ENCODE measurements at places on chromosomes 16 and 17. TPM values are rescaled to one million over a fixed set of nuclear protein-coding genes. Genes with fewer than 3 reads are reported as not detected.

Gene HOXB13
- not detected for total RNA-seq

Gene SNAI3
- total RNA-seq = 2.5 TPM

Gene ACLY
- total RNA-seq = 280 TPM

Gene OSBPL7
- total RNA-seq = 11.5 TPM

GRCh38 chr17:70076189-70076588 lies 1.2 kb downstream of the KCNJ16 start:
- DNase-seq = no peak

- DNase-seq = no peak
These were observed 28.2 kb downstream of the BRD7 start for GRCh38 chr16:50340578-50340977.

DNA sequence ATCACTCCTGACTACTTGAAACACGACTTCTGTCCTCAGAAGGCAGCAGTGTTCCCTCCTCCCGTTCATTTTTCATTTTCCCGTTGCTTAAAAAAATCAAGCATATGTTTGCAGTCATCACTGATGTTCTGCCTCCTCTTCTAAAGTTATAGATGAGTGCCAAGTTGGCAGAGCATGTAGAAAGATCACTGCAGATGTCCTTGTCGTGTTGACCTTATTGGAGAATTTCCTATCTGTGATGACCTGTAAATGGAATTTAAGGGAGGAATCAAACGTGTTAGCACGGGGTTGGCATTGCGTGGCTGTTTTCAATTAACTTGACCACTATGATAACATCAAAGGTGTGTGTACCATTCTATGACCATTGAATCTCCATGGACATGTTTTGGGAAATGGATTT lies 396.7 kb downstream of the WWOX start:
- DNase-seq = no peak

DNA sequence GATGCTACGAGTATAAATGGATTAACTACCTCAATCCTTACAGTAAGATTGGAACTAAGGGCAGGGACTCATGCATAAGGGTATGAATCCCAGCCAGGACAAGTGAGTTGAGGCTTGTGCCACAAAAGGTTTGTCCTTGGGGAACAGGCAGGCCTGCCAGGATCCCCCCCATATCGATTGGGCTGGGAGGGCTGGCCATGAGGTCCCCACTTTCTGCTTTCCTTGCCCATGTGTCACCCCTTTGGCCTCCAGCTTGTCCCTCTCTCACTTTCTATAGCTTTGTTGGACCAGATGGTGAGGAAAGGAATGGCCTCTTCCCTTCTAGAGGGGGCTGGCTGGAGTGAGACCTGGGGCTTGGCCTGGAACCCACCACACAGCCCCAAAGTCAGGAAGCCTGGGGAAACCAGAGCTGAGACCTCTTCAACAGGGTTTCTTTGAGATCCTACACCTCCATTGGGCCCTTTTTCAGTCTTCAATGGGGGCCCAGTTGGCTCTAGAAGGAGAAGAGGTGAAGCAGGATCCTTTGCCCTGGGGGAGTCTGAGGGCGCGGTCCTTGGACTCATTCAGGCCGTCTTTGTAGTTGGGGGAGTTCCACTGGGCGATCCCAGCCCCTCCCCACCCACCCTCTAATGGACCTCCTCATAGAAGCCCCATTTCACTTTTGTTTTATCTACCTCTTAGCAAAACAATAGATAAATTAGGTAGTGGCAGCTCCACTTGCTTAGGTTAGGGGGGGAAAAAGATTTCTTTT lies 57.3 kb downstream of the IGF2BP1 start:
- no peak for DNase-seq

DNA sequence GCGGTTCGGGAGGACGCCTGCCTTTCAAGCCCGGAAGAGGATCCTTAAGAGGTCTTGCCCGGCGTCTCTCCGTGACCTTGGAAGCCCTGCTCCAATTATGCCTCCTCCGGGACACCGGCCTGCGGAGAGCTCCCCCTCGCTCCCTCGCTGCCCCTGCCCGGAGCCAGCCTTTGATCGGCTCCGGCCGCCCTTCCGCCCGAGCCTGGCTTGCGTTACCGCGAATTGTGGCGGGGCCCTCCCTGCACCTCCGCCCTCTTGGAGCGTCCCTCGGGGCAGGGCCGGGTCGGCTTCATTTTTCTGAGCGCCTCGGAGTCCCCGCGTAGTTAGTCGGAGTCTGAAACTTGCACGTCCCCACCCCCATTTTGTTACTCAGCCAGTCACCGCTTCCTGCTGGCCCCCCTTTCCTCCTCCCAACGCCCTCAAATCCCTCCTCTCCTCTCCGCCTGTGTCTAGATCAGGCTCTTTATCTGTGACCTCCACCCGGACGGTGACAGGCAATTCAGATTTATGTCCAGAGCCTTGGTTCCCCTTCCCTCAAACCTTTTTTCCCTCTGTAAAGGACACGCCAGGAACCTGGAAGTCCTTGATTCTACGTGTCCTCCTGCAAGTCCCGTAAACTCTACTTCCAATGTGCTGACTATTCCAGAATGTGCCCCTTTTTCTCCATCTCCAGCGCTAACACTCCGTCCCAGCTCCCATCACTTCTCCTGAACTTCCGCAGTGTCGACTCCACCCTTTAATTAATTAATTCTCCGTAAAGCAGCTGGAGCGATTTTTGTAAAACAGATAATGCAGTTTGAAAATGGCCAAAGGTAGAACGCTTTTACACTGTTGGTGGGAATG lies 569 bp upstream of the RABEP2 start:
- peak; percentile 76 for DNase-seq

DNA sequence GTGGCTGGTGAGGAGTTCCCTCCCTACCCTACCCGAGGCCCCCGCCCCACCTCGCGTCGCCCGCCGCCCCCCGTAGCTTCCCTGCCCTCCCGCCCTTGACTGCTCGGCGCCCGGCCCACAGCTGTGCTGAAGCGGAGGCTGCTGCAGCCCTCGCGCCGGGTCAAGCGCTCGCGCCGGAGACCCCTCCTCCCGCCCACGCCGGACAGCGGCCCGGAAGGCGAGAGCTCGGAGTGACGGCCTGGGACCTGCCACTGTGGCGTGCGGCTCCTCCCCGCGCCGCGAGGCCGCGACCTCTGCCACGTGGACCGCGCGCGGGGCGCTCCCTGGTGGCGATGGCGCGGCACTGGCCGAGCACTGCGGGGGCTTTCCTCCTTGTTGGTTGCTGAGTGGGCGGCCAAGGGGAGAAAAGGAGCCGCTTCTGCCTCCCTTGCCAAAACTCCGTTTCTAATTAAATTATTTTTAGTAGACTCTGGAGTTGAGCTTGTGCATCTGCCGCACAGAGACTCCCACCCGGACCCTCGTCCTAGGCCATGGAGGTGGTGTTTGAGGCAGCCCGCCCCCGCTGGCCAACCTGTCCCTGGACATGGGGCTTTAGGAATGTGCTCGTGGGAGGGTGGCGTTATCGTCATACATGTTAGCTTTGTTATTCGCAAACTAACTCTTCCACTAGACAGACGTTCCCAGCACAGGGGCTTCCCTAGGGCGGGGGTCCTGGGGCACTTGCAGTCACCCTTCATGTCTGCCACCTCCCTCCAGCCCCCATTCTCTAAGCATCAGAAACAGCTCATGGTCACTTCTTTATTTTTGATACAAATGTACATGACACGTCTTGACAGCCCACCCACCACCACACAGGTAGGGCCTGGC lies 4.4 kb downstream of the TP53I13 start:
- peak; percentile 72 for DNase-seq

DNA sequence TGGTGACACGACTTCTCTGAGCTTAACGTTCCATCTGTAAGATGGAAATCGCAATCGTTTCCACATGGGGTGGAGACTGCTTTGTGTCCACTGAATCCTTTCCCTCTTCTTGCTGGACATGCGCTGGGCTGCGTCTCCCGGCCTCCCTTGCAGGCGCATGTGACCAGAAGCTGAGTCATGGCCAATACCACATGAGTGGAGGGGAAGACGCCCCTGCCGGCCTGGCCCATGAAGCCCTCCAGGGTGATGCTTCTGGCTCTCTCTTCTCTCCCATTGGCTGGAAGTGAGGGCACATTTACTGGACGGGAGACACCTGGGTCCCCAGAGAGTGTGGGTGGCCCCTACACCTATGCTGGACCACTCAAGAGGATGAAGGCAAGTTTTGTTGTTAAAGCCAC lies 71.1 kb downstream of the DYNLRB2 start:
- DNase-seq = peak; percentile 25

DNA sequence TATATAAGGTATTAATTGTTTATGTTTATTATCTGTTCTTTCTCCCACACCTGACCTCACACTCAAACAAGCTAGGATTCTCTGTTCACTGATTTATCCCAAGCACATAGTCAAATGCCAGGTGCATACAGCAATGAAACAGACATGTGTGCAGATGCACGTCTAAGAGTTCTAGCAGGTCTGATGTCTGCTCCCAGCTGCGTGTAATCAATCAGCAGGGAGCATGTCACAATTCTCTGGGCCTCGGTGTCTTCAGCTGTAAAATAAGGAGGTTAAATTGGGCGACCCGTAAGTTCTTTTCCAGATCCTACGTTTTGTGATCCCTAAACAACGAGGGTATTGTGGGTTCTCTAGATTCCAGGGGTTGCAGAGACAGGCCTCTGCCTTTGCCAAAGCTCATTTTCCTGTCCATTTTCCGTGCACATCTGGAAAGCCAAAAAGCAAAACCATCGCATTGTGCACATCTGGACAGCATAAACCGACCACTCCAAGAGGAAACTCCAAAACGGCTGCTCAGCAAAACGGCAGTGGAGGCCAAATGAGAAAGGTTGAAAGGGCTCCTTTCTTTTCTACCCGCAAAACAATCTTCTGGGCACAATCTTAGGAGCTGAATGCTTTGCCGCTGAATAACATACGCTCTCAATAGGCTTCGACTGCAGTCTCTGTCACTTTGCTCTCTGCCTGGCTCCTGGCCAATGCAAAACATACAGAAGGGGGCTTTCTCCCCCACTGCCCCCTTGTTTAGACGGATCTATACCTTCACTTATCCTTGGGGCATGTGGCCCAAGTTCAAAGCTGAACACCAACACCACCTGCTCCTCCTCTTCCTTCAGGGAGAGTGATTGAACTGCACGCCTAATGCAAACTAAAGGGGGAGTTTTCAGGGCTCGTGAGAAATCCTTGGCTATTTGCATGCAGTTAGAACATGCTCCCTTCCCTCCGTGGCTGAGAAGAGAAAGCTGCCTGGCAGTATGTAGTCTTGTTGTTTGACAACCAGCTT lies 426.3 kb downstream of the SLC39A11 start:
- no peak for DNase-seq

- peak; percentile 51 for DNase-seq
These were observed at the start of gene TEKT3 for GRCh38 chr17:15341385-15341849. TEKT3 (minus strand) TSS chr17:15341597; CDS start chr17:15331585, 10,012 bp downstream.

DNA sequence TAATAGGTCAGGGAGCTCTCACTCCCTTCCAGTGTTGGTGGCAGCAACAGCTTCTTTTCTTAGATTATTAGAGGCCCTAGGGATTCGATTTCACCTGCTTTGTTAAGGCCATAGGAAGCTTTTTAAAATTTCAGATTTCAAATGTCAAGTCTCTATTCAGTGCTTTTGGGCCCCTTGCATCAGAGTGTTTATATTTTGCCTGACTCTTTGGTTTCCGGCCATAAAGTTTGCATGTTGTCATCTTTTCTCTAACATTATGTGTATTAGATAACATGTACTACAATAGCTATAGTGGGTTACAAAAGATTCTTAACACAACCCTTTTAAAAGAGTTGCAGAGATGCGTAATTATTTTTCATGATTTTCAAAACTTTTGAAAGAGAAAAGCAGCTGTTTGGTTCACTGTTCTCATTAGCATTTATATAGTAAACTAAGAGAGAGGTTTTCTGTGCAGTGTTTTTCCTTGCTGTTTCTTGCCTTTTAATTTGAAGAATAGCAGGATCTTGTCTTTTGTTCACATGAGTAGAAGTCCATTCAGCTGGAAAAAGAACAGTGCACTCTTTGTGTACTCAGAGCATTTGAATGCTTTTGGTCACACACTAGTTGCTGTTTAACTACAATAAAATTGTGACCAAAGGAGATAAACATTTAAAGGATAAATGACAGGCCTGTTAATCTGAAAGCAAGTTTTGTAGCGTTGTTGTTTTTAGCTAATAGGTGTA lies 52.5 kb downstream of the FTO start:
- DNase-seq = no peak

DNA sequence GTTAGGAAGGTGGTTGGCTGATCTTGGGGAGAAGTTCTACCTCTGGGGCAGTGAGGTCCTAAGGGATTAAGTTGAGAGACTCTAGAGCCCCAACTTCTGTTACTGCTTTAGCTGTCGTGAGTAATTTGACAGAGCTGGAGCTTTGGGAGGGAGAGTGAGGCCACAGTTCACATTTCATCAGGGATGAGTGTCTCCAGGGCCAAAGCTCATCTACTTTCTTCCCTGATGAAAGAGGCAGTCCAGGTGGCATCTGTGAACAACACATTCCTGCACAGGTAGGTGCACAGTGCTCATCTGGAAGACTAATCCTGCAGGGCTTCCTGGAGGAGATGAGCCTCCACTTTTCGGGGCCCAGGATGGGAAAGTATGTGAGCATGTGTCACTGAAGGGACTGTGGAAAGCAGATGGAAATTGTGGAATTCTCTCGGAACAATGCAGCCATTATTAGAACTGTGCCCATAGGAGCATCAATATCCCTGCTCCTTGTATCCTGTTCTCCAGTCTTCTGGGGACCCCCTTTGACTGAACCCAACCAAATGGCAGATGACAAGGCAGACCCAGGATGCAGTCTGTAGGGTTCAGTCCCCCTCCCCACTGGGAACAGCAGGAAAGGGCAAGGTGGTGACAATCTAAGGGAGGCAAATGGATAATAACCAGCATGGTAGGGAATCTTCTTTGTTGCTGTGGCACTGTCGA lies 9.0 kb downstream of the DYNLL2 start:
- no peak for DNase-seq

DNA sequence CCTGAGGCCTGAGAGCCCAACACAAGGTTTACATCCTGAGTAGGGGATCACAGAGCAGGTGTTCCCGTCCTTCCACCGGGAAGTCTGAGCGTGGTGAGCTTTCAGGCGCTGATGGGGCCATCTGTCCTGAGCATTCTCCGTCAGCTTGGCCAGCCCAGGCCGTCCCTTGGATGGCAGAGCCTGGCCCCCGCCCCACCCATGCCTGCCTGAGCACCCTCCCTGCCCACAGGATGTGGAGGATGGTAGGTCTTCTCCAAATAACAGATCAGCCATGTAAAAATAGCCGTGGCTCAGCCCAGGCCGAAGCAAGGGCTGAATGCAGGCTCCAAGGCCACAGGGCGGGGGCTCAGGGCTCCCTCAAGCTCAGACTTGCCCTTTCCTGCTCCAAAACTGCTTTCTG lies 20.2 kb downstream of the SPNS2 start:
- no peak for DNase-seq

- peak; percentile 54 for DNase-seq
These were observed 56.9 kb downstream of the CYB5D2 start for GRCh38 chr17:4199818-4200402.

- no peak for DNase-seq
These were observed 20.4 kb downstream of the VAC14 start for GRCh38 chr16:70780546-70780945.

GRCh38 chr16:69535123-69536050 lies 30.4 kb upstream of the NFAT5 start:
- DNase-seq = no peak

DNA sequence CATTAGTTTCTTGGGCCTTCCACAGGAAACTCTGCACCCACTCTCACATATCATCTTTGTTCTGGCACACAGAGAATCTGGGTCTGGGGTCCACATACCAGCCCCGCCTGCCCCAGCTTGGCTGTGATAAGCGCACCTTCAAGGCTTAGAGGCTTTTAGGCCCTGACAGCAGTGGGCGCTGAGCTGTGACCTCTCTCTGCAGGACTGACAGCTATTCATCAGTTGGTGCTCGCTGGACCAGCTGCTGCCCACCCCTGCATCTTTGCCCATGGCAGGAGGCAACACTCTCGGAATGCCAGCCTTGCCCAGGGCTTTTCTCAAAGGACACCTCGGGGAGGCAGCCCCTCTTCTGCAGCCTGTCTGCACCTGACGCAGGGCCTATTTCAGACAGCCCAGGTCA lies 62.9 kb downstream of the SDK2 start:
- no peak for DNase-seq

- DNase-seq = no peak
These were observed 28.6 kb downstream of the AKAP1 start for GRCh38 chr17:57113656-57114055.

All from K562 (cell line).